Activated CD4-positive, alpha-beta T cell treated with anti-CD3 and anti-CD28 coated beads, Interleukin-2, amount 50 U/mL, for 24 hours (primary cell): ENCODE measurements at places on chromosomes 4 and X.

GRCh38 chr4:134028421-134028820 is 173.2 kb downstream of the PABPC4L start:
- DNase-seq, result no peak

- DNase-seq, result no peak
Measured at GRCh38 chrX:47595716-47596251, 13.5 kb downstream of the TIMP1 start.

GRCh38 chr4:81304871-81305270 is 89.8 kb upstream of the PRKG2 start:
- DNase-seq, result no peak

GRCh38 chr4:92304606-92305005 is 840 bp downstream of the GRID2 start:
- no peak for DNase-seq

DNA sequence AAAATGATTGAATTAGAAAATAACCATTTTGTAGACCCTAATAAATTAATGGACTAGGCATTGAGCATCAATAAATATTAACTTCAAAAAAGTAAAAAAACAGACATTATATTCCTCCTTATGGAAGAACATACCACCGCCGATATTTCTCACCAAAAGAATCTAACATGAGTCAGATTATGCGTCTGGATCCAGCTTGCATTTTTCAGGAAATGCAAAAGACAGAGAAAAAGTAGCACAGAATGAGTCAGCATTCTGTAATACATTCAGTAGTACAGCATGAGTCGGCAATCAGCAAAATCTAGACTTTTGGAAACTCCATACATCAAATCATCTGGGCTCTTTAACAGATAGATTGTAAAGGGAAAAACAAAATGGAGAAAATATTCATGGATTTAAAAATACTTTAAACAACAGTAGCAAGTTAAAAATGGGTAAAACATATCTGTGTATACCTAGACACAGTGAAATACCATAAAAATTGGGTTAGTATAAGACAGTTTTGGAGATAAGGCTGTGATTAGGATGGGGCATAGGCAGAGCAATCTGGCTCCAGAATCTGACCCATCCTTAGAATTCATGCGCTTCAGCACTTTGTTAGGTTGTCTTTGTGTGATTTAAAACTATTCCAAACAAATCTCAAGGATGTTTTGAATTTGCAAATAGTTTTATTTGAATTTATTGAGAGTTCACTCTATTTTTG is 633.0 kb upstream of the FAM241A start:
- DNase-seq, result no peak

GRCh38 chr4:99276417-99276816 is 14.4 kb downstream of the ADH1A start:
- no peak for DNase-seq

DNA sequence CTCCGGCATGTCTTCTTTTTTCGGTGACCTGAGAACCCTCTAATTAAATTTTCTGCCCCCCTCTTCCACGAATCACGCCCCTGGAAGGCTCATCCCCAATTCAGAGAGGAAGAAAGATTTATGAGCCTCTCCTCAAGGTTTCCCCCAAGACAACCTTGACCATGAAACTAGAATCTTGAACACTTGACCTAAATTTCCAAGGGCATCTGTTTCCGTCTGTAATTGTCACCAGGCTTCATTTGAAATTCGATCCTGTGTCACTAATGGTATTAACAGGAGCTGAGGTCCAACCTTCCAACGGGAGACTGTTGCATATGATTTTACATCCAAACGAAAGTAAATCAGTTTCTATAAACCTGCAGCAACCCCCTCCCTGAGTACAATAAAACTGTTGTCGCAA is 139.9 kb upstream of the ZIC3 start:
- DNase-seq, result no peak

DNA sequence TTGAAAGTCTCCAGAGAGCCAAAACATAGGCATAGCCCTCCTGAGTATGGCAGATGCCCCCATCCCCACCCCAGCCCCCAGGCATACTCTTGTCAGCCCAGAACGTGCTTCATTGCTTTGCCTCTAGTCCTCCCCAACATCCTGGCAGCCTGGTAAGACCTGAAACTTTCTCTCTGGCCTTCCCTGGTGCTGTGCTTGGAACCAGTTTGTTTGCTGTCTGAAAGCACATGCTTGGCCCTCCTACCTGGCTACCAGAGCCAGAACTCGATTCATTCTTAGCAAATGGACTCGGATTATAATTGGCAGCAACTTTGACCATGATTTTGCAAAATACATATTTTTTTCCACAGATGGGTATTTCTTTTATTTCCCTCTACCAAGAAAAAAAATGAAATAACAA is 248.1 kb downstream of the USP46 start:
- no peak for DNase-seq

DNA sequence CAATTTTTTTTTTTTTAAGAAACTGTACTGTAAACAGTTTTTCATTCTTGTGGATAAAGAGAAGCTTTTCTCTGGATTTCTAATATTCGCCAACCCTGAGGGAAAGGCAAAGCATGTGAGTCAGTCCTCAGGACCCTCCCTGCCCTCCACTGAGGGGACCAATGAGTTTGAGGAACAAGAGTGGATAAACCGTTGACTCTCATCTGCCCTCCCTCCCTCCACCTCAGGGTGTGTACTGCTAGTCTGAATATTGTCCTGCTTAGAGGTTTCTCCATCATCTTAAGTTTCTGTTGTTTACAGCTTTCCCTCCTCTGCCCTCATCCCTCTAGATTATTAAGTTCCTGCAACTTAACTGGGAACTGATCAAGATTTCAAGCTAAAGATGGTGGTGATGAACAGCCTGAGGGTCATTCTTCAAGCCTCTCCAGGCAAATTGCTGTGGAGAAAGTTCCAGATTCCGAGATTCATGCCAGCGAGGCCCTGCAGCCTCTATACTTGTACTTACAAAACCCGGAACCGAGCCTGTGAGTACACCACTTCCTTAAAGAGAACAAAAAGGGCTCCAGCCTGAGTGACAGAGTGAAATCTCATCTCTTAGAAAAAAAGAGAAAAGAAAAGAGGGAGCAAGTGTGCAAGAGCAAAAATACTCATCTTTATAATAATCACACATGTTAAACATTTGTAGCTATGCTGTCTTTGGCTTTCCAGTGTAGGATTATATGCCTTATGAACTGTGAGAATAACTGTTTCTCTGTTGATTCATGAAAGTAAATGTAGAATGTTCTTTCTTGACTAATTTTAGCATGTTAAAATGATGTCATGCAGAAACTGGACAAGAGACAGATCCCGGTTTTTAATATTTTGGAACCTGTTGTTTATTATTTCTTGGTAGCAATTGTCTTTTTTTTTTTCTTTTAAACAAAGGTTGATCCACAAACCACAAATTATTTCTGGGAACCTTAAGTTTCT is 11.9 kb downstream of the CA5B start:
- no peak for DNase-seq

DNA sequence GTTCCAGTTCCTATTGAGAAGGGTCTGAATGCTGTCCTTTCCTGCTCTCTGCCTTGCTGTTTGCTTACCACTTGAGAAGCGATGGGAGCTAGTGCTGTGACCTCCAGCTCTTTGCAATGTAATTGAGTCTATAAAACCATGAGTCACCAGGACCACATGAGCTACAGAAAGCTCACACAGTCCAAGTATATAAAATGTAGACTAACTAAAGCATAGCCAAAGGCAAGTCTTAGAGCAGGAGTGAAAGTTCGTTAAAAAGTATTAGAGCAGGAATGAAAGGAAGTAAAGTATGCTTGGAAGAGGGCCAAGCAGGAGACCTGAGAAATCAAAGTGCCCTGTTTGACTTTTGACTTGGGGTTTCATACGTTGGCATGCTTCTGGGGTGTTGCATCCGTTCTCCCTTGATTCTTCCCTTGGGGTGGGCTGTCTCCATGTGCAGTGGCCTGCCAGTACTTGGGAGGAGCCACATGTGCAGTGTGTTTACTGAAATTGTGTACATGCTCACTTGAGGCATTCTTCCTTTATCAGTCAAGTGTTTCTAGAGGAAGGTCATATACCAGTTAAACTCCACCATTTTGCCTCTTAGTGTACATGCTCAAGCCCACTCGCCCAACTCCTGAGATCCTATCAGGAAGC is 71.3 kb upstream of the KIT start:
- DNase-seq, result no peak

DNA sequence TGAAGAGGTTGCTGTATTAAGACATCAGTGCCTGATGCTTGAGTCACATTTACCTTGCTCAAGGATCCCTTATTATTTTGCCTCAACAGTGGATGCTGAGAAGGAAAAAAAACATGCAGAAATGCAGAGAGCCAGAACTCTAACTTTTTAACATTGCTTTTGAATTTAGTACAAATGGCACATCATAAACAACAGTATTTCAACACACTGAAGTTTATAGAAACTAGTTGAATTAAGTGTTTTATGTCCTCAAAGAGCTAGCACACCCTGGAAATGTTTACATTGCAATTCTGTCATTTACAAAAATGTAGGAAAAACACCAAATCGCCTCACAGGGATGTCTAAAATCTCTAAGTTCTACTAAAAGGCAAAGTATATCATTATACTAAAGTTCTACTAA is 69.5 kb upstream of the BLTP1 start:
- no peak for DNase-seq

DNA sequence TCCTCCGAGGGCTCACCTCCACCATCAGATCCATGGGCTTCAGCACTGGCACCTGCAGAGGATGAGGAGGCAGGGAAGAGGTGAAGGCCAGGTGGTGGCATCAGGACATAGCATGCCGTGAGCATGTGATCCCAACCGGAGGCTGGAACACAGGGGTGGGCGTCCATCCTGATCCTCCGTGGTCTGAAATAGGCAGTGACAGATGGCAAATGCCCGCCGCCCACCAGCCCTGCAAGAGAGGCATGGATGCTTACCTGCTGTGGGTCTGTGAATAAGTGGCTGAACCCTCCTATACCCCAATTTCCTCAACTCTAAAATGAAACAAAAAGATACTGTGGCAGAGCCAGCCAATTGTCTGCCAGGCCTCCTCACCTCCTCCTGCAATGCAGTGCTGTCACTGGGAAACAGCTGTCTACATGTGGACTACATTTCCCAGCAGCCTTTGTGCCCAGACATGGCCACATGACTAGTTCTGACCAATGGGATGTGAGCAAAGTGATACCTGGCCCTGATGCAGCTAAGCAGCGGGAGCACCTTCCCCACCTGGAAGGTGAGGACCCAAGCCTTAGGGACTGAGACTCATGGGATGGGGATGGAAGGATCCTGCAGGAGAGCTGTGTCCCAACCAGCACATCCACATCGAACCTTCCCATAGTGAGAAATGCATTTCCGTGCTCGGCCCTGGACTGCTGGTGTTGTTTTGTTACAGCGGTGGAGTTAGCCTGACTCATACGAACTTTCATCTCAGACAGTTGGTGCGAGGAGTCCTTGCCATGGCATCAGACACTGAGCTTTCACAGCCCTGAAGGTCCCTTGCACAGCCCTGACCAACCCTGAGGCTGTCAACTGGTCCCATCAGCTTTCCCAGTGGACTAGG is 99.5 kb downstream of the PPP2R2C start:
- DNase-seq, result no peak
